NCI-H1092 (cell line): ENCODE measurements at places on chromosomes 4 and X.

GRCh38 chr4:188106454-188106853, 2.9 kb downstream of the TRIML2 start:
- no peak for DNase-seq

DNA sequence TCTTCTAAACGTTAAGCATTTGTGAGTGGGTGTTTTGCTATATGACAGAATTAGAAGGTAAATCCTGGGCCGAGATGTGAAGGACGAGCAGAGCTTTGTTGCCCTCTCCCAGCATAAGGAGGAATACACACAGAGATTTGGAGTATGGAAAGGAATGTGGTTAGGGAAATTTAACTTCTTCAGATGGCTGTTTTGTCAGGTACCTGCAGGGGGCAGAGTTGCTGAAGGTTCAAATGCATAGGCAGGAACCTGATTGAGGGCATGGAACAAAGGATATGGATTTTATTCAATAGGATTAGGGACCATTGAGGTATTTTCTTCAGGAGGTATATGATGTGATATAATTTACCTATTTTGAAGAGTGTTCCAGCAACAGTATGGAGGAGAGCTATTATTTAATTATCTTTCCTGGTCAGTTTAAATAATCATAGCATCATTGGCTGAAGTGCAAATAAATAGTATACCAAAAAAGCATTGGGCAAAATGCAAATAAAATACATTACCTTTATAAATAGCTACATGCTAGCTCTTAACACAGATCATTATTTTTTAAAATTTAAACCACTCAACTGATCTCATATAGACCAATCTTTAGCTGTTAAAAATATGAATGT, 143.6 kb downstream of the SLIT2 start:
- peak; percentile 46 for DNase-seq

DNA sequence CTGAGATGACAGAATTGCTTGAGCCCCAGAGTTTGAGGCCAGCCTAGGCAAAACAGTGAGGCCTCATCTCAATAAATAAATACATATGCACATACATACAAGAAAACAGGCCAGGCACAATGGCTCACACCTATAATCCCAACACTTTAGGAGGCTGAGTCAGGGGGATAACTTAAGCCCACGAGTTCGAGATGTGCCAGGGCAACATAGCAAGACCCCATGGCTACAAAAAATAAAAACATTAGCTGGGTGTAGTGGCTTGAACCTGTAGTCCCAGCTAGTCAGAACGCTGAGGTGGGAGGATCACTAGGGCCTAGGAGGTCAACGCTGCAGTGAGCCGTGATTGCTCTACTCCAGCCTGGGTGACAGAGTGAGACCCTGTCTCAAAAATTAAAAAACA, 51.6 kb upstream of the NEUROG2 start:
- DNase-seq = no peak

- no peak for DNase-seq
Measured at GRCh38 chrX:18725310-18725943, 18.0 kb downstream of the PPEF1 start.

DNA sequence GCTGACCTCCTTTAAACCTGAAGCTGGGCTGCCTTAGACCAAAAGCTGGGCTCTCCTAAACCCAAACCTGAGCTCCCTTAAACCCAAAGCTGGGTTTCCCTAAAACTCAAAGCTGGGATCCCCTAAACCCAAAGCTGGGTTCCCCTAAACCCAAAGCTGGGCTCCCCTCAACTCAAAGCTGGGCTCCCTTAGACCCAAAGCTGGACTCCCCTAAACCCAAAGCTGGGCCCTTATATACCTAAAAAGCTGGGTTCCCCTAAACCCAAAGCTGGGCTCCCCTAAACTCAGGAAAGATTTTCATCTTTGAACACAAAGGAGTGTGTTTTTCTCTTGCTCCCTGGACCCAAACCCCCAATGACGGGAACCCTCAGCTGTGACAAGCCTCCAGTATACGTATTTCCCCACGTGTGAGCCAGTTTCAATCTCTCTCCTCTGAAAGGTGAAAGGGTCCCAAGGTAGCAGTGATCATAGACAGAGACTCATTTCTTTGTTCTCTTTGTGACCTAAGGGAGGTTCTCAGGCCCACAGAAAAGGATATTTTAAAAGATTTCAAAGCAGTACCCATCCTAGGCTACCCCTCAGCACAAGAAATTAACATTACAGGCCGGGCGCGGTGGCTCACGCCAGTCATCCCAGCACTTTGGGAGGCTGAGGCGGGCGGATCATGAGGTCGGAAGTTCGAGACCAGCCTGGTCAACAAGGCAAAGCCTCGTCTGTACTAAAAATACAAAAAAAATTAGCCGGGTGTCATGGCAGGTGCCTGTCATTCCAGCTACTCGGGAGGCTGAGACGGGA, 31.3 kb upstream of the ASMTL start:
- no peak for DNase-seq

DNA sequence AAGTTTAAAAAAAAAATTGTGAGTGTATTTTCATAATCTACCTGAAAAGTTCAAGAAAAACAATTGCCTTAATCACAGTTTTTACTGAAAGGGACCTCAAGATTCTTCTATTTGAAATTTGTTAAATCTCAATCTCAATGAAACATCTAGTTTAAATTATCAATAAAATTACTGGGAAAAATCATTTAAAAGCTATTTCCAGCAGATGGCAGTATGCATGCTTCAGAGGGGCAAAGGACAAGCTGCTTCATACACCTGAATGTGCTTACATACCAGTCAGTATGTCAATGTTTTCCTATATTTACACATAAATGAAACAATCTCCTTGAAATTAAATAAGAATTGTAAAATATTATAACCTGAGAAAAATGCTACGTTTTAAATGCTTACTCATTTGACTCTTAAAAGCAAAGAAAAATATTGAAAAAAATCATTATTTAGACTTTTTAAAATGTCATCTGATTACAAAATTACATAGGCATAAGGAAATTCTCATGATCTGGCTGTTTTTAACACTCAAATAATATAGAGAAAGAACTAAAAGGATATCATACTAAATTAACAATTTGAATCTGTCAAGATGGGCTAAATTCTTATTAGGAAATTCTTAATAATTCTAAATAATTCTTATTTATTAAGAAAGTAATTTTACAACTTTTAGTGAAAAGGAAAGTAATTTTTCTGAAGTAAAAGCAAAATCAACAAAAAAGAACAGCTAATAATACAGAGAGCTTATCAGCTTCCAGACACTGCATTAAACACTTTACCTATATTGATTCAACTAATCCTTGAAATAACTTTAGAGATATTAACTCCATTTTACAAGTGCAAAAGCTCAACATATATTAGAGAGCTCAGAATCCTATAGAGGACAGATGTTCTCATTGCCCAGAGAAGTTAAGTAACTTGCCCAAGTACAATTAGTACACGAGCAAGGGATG, 242.1 kb downstream of the ADAMTS3 start:
- peak; percentile 2 for DNase-seq

GRCh38 chr4:153143527-153144348, 60.5 kb upstream of the TRIM2 start:
- DNase-seq = peak; percentile 88
